ENCODE measurements at places on chromosomes 1 and 21. TPM values are rescaled to one million over a fixed set of nuclear protein-coding genes. Genes with fewer than 3 reads are reported as not detected.

TOR1AIP2 gene
- total RNA-seq, result 179 TPM

SLC45A3 gene
- 3.2 TPM for total RNA-seq

SH2D1B gene
- not detected for total RNA-seq

GRCh38 chr1:109488201-109488600 lies 4.5 kb downstream of the ATXN7L2 start:
- no peak for DNase-seq

GRCh38 chr1:37946703-37947360 lies at the start of gene INPP5B:
TSS of gene INPP5B (minus strand) at chr1:37947053. CDS start at chr1:37946308, 745 bp downstream.
- DNase-seq, result peak; percentile 90

PIGM gene
- total RNA-seq, result 6.0 TPM

DNA sequence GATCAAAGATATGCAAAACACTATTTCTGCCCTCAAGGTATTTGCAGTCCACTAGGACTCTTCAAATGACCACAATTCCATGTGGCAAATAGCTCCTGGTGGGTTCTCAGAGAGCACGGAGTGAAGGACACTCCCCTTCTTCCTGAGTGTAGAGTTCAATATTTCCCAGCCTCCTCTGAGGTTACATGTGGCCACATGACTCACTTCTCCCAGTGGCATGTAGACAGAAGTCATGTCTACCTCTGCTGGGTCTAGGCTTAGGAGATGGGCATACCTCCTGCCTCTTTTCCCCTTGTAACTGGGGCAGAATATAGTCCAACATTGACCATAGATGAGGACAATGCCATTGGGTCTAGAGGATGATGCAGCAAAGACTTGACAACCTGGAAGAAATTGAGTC lies 191.4 kb downstream of the MIS18A start:
- no peak for DNase-seq

ACKR1 gene
- not detected for total RNA-seq

WNT9A gene
- 0.32 TPM for total RNA-seq

TOR1AIP1 gene
- total RNA-seq, result 66.5 TPM

GRCh38 chr1:7781501-7781900 lies 2.6 kb upstream of the PER3 start:
- no peak for DNase-seq

DNA sequence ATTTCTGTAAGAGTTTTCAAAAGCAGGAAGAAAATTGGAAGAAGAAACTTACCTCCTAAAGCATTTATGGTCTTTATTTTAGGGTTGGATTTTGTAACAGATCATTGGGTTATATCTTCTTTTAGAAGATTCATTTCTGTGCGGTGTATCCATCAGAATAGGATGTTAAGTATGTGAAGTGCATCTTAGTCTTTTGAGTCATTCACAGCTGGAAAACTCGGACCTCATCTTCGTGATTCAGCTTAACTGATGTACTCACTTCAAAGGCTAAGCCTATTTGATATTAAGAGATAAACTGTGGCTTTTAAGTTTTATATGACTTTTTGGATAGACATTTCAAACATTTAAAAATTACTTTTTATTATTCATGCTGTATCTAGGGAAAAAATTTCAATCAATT lies 56.3 kb downstream of the GIPC2 start:
- peak; percentile 84 for DNase-seq

DNA sequence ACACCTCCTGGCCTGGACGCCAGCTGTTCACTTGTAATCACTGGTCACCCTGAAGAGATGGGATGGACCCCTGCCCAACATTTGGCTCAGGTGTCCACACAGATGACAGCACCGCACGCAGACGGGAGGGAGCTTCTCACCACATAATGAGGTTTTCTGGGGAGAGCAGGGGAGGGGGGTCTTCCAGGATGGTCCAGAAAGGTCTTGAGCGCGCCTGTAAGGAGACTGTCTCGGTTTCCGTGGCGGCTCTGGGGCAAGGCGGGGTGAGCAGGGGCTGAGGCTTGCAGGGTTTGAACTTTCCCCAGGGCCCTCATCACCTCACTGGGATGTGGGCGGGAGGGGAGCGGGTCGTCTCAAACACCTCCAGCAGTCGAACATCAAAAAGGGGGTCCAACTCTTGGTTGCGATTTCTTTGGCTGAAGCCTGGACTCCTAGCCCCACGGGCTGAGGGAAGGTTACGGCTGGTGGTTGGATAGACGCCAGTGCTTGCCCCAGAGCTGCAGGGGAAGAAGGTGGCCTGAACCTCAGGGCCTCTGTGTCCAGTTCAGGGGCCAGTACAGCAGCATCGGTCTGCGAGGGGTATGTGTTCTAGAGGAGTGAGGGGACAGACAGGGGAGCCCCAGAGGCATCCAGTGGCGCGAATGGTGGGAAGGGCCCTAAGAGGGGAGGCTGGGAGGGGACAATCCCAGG lies 53.8 kb downstream of the PRKCZ start:
- no peak for DNase-seq

DNA sequence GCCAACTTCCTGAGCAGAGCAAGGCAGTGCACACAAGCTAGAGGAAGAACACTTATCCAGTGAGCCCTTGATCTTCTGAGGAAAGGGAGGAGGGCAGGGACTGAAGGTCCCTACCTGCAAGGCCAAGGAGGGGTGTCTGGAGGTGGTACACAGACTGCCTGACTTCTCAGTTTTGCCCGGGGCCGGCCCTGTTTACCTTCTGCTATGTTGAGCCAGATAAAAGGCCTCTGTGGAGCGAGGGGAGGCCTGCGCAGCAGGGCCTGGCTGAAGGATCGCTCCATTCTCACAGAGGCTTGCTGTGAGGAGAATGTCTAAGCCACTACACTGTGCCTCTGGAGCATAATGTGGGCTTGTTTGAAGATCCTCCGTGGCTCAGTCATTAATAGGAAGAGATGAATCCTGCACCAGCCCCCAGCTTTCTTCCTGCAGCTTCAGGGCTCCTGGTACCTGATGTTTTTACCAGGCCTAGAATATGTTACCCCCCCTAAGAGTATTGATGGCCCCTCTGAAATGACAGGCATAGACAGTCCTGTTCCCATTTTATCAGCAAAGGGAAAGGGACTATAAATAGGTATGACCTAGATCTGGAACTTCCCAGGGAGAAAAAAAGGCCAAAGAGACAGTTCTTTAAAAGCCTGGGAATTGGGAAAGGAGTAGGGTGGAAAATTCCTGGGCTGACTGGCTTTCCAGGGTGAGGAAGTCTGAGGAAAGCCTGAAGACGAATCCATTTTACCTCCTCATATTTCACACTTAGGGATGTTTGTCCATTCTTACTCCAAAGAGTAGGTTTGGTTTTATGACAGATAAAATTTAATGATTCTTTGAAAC lies 4.7 kb downstream of the POGK start:
- peak; percentile 64 for DNase-seq

- DNase-seq, result peak; percentile 88
Measured at GRCh38 chr1:226708342-226708780, 30.7 kb downstream of the ITPKB start.
